ENCODE measurements at places on chromosomes 4 and X.

DNA sequence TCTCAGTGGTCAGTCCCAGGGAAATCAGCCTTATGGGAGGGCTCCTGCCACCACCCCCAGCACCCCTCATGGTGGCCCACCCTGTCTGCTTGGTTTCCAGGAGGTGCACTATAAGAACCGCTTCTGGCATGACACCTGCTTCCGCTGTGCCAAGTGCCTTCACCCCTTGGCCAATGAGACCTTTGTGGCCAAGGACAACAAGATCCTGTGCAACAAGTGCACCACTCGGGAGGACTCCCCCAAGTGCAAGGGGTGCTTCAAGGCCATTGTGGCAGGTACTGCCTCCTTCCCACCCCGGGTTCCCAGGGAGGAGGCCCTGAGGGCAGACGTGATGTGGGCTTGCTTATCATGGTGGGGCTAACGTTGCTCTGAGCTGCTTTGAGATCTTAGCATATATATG lies 44.3 kb downstream of the MAP7D3 start:
- no peak for DNase-seq

DNA sequence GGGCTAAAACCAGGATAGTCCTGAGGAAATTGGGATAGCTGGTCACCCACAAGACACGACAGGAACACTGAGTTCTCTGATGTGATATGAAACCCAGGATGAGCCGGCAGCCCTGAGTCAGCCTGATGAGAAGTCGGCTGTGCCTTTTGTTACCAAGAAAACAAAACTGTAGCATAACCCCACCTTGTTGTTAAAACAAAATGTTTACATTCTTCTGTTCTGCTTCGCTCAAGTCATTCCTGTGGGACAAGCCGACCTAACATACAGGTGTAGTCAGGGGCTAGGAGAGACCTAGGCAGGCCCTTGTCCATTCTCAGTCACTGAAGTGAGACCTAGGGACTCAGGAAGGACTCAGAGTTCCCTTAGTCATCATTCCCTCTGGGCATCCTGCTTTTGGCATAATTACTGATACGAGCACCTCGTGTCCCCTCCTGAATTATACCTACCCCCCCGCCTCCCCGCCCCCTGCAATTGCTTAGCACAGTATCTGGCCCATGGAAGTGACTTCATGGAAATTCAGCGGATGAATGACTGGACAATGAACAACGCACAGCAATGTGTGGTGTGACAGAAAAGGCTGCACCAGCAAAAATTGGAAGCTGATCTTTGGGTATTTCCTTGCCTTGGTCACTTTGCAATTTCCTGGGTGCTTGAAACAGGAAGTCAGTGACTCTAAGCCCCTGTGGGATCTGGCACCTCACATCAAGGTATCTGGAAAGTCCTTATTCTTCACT lies 31.9 kb upstream of the TLR2 start:
- DNase-seq: no peak

- DNase-seq: no peak
These were observed 78.7 kb downstream of the ANAPC10 start for GRCh38 chr4:145019346-145019745.

DNA sequence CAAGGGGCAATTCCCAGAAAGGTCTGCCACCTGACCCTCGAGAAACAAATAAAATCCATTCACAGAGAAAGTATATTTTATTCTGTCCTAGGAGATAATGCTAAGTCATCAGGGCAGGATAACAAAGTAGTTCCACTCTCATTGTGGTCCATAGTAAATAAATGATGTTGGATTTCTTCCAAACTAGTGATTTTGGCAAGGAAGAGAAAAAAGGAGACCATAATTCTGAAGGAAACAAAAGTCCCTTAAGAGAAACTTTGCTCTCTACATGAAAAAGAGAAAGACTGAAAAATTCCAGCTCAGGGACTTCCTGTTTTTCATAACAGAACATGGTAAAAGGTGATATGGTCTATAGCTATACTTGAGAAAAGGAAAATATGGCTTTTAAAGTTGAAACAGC lies 71.5 kb upstream of the DDX60 start:
- DNase-seq: no peak

DNA sequence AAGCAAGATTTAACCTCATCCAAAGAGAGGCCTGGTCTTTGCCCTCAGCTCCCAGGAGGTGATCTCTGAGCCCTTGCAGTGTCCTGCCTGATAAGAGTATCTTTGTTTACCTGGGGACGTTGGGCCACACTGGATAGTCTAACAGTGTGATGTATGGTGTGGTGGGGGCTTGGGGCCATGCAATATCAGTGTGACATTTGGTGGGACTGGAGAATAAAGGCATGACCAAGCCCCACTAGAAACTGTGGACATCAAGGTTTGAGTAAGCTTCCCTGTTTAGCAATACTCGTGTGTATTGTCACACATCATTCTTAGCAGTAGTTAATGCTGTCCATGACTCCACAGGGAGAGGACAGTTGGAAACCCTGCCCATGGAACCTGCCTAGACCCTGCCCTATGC lies 34.4 kb downstream of the BBS12 start:
- DNase-seq: no peak

DNA sequence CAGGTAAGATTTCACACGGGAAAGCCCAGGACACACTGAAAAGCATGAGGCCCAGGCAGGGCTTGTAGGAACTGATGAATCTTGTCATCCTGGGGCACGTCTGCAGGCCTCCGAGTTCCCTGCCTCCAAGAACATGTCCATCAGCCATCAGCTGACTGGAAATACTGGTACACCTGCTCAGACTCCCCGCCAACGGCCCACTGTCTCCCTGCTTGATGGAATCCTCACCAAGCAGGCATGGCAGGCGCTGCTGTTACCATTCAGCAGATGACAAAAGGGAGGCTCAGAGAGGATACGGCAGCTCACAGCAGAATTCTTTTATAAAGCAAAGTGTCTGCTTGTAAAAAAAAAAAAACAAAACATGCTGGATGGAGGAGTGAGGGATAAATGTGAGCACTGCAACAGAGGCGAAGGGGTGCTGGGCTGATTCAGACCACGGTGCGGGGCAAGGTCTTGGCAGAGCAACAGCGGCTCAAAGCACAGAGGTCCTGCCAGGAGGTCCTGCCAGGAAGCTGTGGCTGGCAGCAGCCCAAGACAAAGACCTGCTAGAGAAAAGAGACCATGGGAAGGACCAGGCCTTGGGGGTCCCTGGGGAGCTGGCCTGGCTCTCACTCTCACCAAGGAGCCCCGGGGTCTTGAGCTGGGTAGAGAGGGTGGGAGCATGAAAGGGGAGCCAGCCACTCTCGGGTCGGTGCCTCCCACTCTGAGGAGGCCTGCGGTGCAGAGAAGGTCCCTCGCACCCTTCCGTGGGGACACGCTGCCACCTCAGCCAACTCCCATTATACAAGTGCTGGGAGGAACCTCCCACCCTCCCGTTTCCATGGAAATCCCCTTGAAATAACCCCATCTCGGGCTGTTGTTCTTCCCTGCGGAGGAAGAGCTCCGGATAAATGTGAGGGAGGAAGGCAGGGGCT lies 25.6 kb downstream of the PPP2R2C start:
- no peak for DNase-seq

- DNase-seq: peak; percentile 46
These were observed 46.5 kb upstream of the HMX1 start for GRCh38 chr4:8917868-8918783.

DNA sequence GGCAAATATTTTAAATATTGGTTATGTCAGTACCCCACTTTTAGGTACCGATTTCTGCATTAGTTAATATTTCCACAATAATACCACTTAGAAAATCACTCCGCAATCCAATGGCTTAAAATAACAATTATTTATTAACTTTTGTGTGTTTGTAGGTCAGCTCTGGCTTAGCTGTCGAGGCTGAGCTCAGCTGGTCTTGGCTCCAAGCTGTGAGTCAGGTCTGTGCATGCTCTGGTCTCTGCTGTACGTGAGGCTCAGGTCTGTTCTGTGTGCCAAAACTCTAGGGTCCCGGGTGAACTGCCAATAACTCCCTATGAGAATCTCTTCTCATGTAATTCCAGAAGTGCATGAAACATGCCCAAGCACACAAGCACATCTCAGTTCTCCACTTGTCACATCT lies 245.8 kb upstream of the GK2 start:
- no peak for DNase-seq

- DNase-seq: peak; percentile 67
These were observed 104.0 kb downstream of the FAM53A start for GRCh38 chr4:1579901-1580691.

DNA sequence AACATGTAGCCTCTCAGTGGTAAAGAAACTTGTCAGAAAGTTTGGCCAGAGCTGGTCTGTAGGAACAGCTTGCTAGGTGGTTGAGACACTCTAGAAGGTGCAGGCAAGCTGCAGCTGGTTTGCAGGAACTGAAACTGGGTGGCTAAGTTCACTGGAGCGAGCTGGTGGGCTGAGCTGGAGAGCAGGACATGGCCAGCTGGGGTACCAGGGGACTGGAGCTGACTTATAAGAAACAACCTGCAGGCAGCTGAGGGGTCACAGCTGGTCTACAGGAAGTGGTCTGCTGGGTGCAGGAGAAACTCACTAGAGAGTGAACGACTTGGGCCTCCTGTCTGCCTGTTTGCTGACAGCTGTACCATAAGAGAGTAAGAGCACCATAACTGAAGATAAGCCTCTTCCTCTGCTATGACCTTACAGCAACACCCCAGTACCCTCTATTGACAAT lies 157.1 kb upstream of the LNX1 start:
- no peak for DNase-seq

DNA sequence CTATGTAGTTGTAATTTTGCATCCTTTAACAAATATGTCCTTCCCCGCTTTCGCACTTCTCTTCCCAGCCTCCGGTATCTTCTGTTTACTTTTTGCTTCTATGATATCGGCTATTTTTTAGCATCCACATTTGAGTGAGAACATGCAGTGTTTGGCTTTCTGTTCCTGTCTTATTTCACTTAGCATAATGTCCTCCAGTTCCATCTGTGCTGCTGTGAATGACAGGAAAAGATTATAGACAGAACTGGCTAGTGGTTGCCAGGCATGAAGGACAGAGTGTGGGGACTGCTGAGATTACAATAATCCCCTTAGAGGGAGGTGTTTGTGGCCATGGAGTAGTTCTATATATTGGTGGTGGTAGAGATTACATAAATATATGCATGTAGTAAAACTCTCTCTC lies 588.6 kb downstream of the NLGN4X start:
- no peak for DNase-seq

- no peak for DNase-seq
These were observed 168.4 kb upstream of the SMARCAD1 start for GRCh38 chr4:94039226-94039625.

DNA sequence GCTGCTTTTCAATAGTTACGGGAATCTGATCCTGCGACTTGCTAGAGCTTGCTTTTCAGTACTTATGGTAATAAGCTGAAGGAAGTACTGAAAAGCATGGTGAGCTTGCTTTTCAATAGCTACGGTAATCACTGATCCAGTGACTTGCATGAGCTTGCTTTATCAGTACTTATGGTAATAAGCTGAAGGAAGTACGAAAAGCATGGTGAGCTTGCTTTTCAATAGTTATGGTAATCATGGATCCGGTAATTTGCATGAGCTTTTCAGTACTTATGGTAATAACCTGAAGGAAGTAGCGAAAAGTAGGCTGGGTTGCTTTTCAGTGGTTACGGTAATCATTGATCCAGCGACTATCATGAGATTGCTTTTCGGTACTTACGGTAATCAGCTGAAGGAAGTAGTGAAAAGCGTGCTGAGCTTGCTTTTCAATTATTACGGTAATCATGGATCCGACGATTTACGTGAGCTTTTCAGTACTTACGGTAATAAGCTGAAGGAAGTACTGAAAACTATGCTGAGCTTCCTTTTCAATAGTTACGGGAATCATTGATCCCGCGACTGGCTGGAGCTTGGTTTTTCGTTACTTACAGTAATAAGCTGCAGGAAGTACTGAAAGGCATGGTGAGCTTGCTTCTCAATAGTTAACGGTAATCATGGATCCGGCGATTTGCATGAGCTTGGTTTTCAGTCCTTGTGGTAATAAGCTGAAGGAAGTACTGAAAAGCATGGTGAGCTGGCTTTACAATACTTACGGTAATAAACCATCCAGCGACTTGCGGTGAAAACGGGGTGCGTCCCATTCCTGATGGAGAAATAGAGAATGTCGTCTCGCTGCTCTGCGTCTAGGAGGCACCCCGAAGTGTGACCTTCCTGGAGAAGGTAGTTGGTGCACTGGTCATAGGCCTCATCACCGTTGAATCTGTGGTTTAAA lies 6.5 kb downstream of the CRLF2 start:
- no peak for DNase-seq

GRCh38 chr4:89616382-89616781 lies 220.6 kb downstream of the SNCA start:
- DNase-seq: no peak

- no peak for DNase-seq
These were observed 32.1 kb downstream of the ASB5 start for GRCh38 chr4:176236946-176237345.

GRCh38 chr4:24560868-24561368 lies 23.4 kb downstream of the DHX15 start:
- no peak for DNase-seq

DNA sequence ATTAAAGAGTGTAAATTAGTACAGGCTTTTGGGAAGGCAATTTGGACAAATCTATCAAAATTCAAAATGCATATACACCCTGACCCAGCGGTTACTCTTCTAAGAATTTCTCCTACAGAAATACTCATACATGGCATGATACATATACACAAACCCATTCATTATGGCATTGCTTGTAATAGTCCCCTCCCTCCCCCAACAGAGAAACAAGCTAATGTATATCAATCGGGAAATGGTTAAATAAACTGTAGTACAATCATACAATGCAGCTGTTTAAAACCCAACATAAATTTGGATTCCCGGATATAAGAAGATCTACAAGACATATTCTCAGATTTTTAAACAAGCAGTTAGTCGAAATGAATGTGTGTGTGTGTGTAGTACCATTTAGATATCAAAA lies 808 bp downstream of the HUWE1 start:
- no peak for DNase-seq

GRCh38 chr4:8589823-8590545 lies 2.6 kb upstream of the CPZ start:
- no peak for DNase-seq

GRCh38 chrX:13742397-13743176 lies 8.0 kb downstream of the OFD1 start:
- DNase-seq: peak; percentile 7

- no peak for DNase-seq
These were observed 189.5 kb upstream of the FAT4 start for GRCh38 chr4:125125276-125125675.

DNA sequence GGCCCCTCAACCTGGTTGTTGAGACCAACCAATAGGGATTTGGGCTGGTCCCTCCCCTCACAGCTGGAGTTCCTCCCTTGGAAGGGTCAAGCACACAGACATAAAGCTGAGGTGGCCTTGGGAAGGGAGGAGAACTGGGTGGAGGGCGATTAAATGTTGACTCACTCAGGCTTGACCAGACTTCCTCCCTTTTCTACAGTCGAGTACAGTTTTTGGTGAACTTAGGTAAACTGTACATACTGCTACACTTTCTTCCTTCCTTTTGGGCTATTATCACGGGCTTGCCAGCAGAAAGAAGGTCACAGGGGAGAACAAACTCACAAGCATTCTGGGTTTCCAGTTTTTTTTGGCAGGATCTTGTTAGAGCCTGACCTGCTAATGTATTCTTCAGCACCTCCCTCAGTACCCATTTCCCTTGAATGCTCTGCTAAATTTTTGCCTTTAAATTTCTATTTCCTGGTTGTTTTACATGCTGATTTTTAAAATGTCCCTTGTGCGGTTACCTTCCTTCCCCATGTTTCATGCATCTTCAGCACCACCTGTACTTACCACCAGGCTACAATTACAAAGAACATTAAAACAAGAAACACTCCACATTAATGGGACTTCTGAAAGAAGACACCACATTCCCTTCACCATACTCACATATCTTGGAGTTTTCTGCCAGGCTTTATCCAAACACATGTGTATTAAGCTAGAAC lies 135.2 kb upstream of the RASGEF1B start:
- DNase-seq: no peak

All from stimulated activated CD4-positive, alpha-beta T cell treated with anti-CD3 and anti-CD28 coated beads, Interleukin-1b, Interleukin-23, amount 100 ng/mL, for 24 hours (primary cell).